ENCODE measurements at places on chromosomes 1 and 21.

DNA sequence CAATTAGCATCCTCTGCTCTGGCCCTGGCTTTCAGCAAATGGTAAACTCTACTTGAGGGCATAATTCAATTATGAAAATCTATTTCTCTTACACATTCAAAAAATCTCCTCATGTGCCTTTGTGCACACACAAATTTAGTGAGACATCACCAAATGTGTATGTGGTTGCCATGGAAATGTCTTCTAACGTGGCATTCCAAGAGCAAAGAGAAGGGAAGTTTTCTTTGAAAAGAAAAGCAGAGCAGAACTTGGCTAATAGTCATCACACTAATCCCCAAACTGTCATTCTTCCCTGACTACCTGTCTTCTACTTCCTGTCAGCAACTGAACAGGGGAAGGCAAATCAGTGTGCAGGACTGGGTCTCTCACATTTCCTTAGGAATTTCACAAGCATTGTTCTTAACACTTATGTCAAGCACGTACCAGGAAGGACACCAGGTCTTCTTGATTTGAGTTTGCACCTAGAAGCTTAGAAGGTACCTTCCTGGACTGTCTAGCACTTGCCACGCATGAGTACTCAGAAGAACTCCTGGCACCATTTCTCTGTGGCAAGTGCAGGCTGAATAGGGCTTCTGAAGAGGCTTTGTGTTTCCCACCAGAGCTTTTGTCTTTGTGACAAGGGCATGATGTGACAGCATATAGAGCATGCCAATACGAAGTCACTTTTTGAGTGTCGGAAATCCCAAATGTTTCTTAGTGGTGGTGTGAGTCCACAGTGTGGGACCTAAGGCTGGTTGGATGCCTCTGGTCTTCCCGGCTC is 32.3 kb downstream of the MAN1C1 start:
- no peak for DNase-seq

GRCh38 chr1:51422367-51423072 is 92.2 kb upstream of the TTC39A start:
- no peak for DNase-seq

- DNase-seq: no peak
Observed at GRCh38 chr1:56003846-56004245, 575.5 kb downstream of the PLPP3 start.

GRCh38 chr1:54356680-54357147 is 49.5 kb downstream of the SSBP3 start:
- no peak for DNase-seq

DNA sequence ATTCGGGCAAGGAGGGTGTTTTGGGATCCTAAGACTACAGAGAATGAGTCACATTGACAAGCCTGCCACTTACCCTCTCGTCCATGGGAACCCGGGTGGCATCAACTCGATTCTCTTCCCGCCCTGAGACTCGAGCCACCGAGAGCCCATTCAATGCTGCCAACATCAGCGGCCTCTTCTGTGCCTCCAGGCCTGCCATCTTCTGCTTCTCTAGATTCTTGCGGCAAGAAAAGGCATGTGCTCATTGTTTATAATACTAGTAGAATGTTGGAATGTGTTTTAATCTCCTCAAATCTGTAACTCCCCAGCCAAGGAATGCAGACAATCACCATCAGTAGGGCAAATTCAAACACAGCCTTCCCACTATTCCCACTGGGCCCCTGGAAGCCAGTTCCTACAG is 96.9 kb downstream of the SMYD2 start:
- DNase-seq: no peak

GRCh38 chr1:160362168-160362957 is 4.5 kb upstream of the NHLH1 start:
- no peak for DNase-seq

GRCh38 chr21:44867464-44867863 is 6.0 kb downstream of the PTTG1IP start:
- DNase-seq: no peak

GRCh38 chr1:201456499-201457309 is 12.3 kb downstream of the PHLDA3 start:
- no peak for DNase-seq

- no peak for DNase-seq
Observed at GRCh38 chr1:156458181-156458503, 42.4 kb downstream of the MEF2D start.

GRCh38 chr1:234924450-234925355 is 203.9 kb downstream of the TOMM20 start:
- DNase-seq: no peak

GRCh38 chr1:114024049-114024448 is 44.8 kb downstream of the OLFML3 start:
- no peak for DNase-seq

DNA sequence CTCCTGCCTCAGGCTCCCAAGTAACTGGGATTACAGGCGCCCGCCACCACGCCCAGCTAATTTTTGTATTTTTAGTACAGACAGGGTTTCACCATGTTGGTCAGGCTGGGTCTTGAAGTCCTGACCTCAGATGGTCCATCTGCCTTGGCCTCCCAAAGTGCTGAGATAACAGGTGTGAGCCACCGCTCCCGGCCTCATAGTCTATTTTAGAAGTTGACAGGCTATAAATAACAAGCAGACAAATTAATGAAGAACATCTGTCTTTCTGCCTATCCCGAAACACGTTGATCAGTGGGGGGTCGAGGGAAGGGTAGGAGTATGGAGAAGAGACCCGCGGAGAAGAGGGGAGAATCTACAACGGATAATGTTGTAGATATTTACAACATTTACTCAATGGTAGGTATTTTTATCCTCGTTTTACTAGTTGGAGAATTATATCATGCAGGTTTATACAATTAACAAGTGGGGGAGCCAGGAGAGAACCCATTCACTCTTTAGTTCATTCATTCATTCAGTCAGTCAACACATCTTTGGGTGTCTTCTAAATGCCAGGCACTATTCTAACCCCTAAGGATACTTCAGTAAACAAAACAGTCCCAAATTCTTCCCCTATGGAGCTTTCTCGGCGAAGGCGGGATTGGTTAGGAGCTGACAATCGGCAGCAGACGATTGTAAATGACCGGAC is 497 bp upstream of the IFNAR2 start:
- DNase-seq: no peak

DNA sequence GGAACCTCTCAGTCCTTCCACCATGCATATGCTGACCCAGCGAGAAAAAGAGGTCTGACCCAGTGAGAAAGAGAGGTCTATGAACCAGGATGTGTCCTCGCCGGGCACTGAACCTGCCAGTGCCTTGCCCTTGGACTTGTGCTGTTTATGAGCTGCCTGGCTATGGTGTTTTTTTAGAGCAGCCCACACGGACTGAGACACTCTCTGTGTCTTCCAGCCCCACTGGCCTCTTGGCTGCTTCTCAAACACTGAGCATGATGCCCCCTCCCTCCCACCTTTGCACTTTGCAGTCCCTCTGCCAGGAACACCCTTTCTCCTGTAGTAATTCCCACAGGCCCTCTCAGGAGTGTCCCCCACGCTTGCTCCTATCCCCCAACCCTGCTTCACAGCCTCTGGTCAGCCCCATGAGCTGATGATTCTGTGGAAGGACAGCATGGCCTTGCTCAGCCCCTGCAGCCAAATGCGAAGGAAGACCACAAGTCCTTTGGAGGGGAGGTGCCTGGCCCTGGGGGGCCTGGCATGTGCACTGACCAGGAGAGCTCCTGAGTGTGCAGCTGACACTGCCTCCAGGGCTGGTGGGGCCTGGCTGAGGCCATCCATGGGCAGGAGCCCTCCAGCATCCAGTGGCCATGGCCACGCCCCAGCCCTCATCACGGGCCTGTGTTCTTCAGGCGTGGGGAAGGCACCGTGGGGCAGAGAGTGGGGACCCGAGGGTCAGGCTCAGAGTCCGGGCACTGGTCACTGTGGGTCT is 23.8 kb downstream of the WNT3A start:
- no peak for DNase-seq

GRCh38 chr1:207288315-207288714 is 33.2 kb upstream of the CD55 start:
- no peak for DNase-seq

DNA sequence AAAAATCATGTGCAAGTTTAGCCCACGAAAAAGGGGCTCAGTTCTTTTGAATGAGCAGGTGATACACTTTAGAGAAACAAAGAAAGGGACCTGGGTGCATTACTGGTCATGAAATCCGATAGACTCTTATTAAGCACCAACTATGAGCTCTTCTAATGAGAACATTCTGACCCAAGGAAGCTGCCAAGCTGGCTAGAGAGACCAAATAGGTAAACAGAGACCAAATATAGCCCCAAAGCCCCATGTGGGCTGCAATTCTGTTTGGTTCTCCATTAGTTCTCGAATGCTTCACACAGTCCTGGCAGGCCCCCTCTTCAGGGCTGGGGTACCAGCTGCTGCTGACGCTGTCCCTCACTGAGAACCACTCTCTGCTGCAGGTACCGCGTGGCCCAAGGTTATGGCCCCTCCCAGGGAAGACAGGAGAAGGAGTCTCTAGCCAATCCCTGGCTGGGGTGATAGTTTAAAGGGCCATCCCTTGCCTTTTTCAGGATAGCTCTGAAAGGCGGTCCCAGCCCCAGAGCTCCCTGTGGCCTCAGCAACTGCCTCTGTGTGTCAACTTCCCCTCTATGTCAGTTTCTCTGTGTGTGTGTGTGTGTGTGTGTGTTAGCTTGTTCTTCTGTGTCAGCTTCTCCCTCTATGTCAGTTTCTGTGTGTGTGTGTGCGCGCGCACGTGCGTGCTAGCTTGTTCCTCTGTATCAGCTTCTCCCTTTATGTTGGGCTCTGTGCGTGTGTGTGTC is 7.1 kb upstream of the UBXN10 start:
- DNase-seq: no peak

DNA sequence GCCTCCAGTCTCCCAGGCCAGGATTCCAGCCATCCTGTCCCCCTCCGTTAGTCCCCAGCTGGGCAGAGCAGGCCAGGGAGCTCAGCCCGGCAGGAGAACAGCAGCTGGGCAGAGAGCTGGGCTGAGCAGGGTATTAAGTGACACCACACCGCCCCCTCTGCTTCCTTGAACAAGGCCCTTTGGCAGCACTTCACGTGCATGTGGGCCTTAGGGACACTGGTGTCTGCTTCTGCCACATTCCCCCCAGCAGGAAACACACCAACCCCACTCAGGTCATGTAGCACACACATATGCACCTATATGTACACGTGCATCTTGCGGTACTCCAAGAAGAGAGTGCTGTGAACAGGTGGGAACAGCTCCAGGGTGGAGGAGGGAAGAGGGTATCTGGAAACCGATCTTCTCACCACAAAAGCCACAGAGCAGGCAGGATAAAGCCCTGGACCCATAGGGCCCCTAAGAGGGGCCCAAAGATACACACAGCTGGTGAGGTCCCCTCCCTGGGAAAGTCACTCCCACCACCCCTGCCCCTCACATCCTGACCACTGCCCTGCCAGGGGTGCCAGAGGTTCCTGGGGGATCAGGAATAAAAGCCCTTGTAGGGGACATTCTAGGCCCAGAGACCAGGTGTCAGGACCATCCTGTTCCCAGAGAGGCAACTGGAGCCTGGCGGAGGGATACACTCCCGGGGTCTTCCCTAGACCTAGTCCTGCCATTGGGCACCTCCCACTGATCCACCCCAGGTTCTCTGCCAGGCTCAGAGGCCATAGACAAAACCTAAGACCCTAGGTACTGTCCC is 4.5 kb downstream of the EPHA2 start:
- DNase-seq: no peak

GRCh38 chr1:8685463-8685862 is 132.0 kb downstream of the RERE start:
- DNase-seq: no peak

GRCh38 chr1:6489383-6489765 is 2.1 kb downstream of the PLEKHG5 start:
- no peak for DNase-seq

GRCh38 chr1:9289711-9290485 is 2.8 kb upstream of the SPSB1 start:
- DNase-seq: no peak

- DNase-seq: no peak
Observed at GRCh38 chr1:49465486-49466185, 558.1 kb downstream of the AGBL4 start.

GRCh38 chr1:246146804-246147523 is 360.1 kb downstream of the SMYD3 start:
- DNase-seq: no peak

DNA sequence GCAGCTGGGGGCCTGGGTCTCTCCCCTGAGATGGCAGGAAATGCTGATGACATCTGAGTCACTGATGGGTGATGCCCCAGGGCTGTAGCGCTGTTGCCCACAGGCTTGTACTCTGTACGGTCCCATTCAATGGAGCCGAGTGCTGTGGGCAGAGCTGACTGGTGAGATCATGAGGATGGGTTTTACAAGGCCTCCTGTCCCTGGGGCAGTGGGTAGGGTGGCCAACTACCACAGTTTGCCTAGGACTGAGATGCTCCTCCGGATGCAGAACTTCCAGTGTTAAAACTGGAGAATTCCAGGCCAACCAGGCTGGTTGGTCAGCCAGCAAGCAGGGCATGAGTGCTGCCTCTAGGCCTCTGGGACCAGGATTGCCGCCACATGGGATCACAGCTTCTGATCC is 9.2 kb downstream of the PHLDA3 start:
- no peak for DNase-seq

GRCh38 chr1:65904681-65905083 is 112.0 kb downstream of the PDE4B start:
- DNase-seq: no peak

DNA sequence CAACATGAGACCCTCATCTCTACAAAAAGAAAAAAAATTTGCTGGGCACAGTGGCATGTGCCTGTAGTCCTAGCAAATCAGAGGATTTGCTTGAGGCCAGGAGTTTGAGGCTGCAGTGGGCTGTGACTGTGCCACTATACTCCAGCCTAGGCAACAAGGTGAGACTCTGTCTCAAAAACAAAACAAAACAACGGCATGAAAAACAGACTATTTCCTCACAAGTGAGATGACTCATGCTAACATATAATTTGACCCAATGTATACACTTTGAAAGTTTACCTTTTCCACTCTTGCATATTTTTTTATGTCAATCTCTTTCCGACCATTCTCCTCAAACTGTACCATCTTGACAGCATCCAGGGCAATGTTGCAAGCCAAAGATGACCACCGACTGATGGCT is 17.5 kb downstream of the CCT3 start:
- no peak for DNase-seq

DNA sequence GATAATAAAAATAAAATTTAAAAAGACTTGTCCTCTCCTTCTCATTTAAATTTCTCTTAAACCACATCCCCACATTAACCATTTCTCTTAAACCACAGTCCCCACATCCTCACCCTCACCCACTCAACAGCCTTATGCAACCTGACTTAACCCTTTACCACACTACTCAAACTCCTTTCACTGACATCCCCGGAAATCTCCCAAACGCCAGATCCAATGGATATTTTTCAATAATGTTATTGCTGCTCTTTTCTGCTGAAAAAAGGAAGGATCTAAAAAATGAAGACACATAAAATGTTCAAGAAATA is 54.2 kb upstream of the EEIG2 start:
- no peak for DNase-seq

- DNase-seq: no peak
Observed at GRCh38 chr1:214397497-214397896, 116.5 kb downstream of the SMYD2 start.

Measured in cortex of kidney (tissue), 1 donor.